ENCODE measurements at places on chromosomes 12 and 14. TPM values are rescaled to one million over a fixed set of nuclear protein-coding genes. Genes with fewer than 3 reads are reported as not detected.

DNA sequence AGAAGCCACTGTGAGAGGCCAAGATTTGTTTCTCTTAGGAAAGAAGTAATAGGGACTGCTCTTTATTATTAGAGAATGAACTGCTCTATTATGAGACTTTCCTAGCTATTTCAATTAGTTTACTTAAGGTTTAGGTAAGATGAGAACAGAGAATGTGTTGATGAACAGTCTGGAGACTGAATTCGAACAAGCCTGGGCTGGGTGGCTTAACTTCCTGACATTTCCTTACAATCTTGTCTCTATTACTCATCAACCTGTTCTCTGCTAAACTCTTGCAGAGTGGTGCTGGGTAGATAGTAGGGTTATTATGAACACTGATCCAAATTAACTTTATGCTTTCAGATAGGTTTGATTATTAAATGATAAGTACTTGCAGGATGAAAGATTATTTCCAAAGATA, 31.2 kb downstream of the SLC15A5 start:
- no peak for DNase-seq

GRCh38 chr12:89051065-89051677, 301.1 kb downstream of the DUSP6 start:
- DNase-seq = peak; percentile 65

- peak; percentile 68 for DNase-seq
These were observed 14.0 kb downstream of the RHOF start for GRCh38 chr12:121779422-121779895.

DNA sequence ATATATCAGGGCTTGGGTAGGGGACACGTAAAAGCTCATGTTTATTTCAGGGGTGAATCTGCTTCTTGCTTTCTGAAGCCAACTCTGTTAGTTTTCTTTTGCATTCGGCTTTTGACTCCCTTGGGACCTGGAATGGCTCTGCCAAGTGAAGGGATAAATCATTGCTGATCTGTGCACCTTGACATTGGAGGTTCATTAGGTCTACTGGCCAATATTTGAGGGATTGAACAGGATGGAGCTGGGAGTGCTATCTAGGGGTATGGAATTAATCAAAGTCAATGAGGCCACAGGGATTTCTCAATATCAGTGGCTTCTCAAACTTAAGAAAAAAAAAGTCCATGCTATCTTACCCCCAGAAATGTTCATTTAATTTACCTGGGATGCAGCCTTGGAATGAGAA, 203.5 kb upstream of the RMST start:
- DNase-seq = no peak

GRCh38 chr14:33642080-33642479, 308.8 kb downstream of the EGLN3 start:
- no peak for DNase-seq

DNA sequence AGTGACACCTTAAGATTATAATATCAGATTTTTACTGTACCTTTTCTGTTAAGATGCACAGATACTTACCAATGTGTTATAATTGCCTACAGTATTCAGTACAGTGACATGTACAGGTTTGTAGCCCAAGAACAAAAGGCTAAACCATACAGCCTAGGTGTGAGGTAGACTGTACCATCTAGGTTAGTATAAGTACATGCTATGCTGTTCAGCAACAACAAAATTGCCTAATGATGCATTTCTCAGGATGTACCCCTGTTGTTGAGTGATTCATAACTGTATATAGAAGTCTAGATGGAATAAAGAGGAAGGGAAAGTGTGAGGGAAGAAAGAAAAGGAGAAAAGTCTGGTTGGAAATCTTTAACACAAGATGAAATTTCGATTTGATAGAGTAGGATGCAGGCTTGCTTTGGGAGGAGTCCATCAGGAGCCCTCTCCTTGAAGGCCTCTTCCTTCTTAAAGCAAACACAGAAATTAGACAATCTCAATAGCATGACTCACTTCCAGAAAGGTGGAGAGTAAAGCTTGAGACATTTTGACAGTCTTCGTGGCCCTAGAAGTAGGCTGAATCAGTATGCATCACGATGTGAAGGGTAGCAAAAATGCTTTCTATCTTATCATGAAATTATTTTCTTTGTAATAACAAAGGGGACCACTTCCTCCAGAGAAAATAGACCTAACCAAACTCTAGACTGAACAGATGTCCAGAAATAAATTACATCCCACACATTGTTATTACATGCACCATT, 191.5 kb downstream of the SYT1 start:
- DNase-seq = peak; percentile 59

DNA sequence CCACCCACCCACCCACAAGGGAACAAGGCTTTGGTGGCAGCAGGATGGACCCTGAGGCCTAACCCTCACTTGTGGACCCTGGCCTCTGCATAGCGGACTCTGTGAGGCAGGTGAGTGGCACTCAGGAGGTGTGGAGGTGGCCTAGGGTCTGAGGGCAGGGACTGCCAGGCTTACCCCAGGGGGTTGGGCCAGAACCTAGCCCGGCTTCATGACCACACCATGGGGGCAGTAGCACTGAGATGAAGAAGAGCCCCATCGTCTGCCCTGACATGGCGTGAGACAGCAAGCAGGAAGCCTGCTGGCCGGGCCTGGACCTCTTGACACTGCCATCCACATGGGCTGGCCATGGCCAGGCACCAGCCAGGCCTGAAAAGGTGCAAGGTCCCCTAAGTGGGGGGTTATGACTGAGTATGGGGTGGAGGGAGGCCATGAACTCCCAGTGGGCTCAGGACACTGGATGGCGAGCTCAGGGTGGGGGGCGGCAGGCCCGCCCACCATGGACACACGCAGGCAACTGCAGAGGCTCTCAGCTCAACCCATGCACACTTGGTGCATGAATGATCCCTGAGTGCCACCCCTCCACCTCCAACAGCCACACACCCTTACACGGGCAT, 29.3 kb downstream of the JAG2 start:
- DNase-seq = peak; percentile 74

GRCh38 chr14:91056361-91056760, 4.1 kb downstream of the RPS6KA5 start:
- peak; percentile 53 for DNase-seq

GRCh38 chr14:54585214-54585613, 18.3 kb downstream of the SAMD4A start:
- DNase-seq = no peak

GRCh38 chr12:128971802-128972201, 118.5 kb downstream of the GLT1D1 start:
- DNase-seq = no peak

DNA sequence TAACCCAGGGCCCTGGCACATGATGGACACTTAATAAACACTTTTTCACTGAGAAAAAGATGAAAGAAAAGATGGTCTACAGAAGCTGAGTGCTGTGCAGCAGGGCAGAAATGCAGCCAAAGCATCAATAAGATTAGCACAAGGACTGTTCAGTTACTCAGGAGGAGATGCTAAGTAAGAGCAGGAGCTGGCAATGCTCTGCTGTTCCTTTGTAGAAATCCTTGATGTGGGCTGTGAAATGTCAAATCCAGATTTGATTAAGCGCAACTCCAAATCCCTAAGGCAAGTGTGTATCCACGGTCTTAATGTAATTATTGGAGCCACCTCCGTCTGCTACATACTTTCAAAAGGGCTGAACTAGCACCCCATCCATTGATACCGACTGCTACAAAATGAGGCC, 151.8 kb upstream of the BTG1 start:
- no peak for DNase-seq

DNA sequence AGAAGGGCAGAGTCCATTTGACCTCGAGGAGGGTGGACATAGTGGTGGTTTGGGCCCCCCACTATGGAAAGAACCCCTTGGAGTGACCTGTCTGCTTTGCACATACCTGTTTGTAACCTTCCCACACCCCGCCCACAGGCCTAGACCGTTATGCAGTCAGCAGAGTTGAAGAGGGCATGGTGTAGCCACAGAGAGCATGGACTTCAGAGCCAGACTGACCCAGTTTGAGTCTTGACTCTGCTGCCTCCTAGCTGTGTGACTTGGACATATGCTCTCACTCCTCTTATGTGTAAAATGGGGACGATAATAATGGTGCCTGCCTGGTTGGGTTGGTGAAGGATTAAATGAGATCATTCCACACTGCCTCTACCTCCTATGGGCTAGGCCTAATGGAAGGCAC, 40.9 kb upstream of the NOS1 start:
- no peak for DNase-seq

GRCh38 chr14:35247777-35248475, 44.3 kb upstream of the PSMA6 start:
- DNase-seq = no peak

DNA sequence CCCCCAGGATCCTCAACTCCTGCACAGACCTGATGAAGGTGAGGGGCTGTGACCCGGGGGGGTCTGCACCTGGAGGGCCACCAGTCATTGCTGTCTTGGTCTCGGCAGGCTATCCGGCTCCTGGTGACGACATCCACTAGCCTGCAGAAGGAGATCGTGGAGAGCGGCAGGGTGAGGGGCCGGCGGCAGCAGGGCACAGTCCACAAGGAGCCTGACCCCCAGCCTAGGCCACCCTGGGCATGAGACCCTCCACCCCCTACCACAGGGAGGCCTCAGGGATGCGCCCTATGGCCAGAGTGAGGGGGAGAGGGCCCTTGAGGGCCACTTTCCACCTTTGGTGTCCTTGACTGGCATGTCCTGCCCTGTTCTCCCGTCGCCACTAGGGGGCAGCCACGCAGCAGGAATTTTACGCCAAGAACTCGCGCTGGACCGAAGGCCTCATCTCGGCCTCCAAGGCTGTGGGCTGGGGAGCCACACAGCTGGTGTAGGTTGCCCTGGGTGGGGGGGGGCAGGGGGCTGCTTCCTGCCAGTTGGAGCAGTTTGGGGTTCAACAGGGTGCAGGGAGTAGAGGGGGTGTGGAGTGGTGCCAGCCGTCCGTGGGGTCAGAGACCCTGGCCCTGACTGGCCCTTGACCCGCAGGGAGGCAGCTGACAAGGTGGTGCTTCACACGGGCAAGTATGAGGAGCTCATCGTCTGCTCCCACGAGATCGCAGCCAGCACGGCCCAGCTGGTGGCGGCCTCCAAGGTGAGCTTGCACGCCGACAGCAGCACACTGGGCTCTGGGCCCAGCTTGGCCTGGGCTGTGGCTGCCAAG, 25.0 kb downstream of the HIP1R start:
- peak; percentile 99 for DNase-seq

GRCh38 chr14:41201696-41202095, 405.0 kb upstream of the LRFN5 start:
- no peak for DNase-seq

GRCh38 chr14:97095269-97095668, 298.1 kb downstream of the VRK1 start:
- no peak for DNase-seq

DNA sequence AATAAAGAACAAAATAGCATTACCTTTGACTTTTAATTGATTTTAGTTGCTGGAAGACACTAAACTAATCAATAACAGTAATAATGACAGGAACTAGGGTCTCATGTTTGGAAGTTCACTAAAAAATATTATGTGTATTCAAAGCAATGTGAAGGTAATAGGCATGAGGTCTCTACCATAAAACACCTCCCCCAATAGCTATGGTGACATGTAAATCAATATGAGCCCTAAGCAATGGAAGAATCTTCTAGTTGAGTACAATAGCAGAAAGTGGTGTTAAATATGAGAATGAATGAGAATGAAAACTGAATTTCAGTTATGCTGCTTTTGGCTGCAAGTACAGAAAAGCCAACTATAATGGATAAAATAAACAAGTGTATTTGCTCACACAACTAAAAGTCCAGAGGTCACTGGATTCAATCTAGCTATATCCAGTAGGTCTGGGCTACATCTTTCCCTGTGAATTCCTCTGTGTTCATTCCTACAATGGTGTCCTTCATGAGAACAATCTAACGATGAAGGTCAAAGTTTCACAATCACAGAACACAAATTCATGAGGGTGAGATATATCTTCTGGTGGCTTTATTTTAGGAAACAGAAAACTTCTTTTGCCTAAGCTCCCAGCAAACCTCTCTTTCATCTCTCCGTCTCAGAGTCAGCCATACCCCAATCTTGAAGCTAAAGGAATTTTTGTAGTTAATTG, 728.0 kb downstream of the FSCB start:
- DNase-seq = no peak

DNA sequence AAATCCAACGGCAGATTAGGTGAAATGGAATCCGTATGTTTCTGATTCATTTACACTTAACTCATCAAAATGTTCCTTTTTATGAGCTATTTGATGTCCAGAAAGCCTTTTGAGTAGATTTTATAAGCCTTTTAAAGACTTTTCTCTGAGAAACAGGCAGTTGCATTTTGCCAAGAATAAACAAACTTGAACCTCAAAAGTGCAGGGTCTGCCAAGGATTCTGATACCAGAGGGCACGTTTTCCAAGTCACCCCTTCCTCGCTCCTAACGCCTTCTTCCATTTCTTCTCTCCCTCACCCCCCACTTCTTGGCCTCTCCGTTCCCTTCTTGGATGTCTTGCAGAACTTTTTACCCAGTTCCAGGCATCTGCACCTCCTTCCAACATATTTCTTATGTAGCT, 200.6 kb upstream of the TBX3 start:
- DNase-seq = no peak

DNA sequence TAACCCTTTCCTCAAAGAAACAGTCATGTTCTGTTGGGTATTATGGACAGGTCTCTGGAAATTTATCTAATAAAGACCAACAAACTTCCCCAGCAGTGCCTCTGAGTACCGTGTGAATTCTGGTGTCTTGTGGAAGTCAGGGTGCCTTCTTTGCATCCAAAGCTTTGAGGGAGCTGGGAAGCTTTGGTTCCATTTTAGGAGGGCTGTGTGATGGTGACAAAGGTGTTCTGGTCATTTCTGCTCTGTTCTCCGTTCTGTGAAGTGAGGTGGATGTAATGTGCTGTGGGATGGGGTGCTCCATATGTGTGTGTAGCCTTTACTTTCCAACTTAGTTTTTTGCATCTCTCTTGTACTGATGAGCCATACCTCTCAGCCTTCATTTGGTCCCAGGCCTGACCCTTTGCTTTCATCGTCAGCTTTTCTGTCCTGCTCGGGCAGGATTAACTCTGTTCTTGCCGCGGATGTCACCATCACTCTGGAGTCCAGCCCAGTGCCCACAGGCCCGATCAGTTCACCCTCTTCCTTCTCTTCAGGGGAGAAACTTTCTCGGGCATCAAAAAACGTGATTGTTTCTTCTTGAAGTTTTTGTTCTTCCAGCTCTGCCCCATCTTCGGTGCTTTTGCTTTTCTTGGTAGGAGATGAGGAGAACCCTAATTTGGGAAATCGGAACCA, 13.2 kb downstream of the PLD4 start:
- peak; percentile 50 for DNase-seq

Gene DCN
- 1,107 TPM for total RNA-seq

Gene RPGRIP1
- total RNA-seq = under 0.01 TPM

Gene TRHDE
- total RNA-seq = 0.59 TPM

Gene GLIPR1L1
- total RNA-seq = not detected

Gene STRN3
- total RNA-seq = 45.1 TPM

Gene INHBE
- total RNA-seq = 0.88 TPM

Gene POTEM
- total RNA-seq = not detected

Gene RNF31
- total RNA-seq = 43.9 TPM

Gene ASCL1
- not detected for total RNA-seq
